ENCODE measurements at places on chromosomes 1 and 21. TPM values are rescaled to one million over a fixed set of nuclear protein-coding genes. Genes with fewer than 3 reads are reported as not detected.

GRCh38 chr1:31586376-31587327 lies 10.3 kb downstream of the TINAGL1 start:
- peaks cover 35% of the 10 kb centered on the region for H3K4me1 ChIP-seq
- peak overlapping the region; percentile 54 for H3K27ac ChIP-seq
- H3K36me3 ChIP-seq: peaks cover 5% of the 10 kb centered on the region
- no peak overlapping the region for H3K4me3 ChIP-seq
- H3K27me3 ChIP-seq: no peaks in the 10 kb centered on the region

DNA sequence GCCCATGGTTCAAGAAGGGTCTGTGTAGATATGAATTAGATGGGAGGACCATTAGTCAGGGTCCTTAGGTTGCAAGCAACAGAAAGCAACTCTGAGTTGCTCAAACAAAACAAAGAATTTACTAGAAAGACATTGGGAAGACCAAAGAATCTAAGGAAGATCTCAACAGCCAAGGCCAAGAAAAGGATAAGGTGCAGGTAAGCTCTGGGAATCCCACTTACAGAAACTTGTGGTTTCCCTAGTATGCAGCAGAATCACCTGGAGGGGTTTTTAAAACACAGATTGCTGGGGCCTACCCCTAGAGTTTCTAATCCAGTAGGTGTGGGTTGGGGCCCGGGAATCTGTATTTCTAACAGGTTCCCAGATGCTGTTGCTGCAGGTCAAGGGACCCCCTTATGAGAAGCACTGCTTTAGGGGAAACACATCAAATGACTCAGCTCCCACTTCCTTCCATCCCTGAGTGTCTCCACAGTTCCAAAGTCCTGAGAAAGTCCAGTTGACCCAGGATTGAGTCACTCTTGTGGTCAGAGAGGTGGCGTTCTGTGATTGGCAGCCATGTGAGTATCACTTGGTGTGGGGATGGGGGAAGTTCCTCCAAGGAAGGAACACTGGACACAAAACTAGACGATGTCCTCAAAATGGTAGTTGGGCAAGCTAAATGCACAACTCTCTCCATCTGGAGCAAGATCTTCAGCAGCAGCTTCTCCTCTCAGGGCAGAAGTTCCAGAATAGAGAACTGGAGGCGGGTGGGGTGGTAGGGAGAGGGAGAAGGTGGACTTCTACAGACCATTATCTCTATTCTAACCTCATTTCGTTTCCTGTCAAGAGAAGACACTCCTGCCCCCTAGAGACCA lies 24.2 kb upstream of the EYA3 start:
- H3K27ac ChIP-seq: no peak overlapping the region
- no peaks in the 10 kb centered on the region for H3K4me1 ChIP-seq
- no peak overlapping the region for H3K4me3 ChIP-seq
- H3K36me3 ChIP-seq: no peaks in the 10 kb centered on the region
- no peaks in the 10 kb centered on the region for H3K27me3 ChIP-seq

- H3K36me3 ChIP-seq: no peaks in the 10 kb centered on the region
- no peak overlapping the region for H3K4me3 ChIP-seq
- DNase-seq: peak; percentile 85
- no peaks in the 10 kb centered on the region for H3K27me3 ChIP-seq
- H3K4me1 ChIP-seq: peaks cover 47% of the 10 kb centered on the region
- H3K27ac ChIP-seq: peak overlapping the region; percentile 65
Observed at GRCh38 chr21:45318556-45319404, 31.1 kb upstream of the POFUT2 start.

The BMP8A gene
- total RNA-seq: 0.12 TPM

The TCP10L gene
- 0.40 TPM for total RNA-seq

The CA6 gene
- total RNA-seq: not detected

DNA sequence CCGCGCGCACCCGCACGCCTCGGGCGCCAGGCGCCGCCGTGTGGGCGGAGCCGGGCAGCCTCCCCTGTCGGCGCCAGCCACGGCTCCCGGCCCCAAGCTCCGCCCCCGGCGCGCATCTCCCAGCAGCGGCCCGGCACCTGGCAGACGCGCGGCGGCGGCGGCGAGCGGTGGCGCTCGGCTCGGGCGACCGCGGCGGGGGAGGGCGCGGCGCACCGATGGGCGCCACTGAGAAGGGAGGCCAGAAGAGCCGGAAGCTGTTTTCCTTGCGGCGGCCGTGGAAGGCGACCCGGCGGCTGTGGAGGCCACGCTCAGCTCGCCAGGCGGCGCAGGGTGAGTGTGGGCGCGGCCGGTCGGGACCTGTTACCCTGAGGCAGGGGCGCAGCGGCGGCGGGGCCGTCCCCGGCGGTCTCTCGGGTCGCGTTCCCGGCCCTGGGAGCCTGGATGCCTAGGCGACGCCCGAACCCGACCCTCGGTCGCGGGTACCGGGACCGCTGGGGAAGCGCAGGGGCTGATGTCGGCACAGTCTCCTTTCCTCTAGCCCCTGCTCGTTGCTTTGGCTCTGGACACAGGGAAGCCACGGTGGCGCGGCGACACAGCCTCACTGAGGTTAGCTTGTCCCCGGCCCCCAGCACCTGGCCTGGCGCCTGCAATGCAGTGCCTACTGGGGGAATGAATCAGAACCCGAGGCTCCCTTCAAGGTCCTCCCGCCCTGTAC lies 54.9 kb upstream of the DNAJC6 start:
- H3K27me3 ChIP-seq: no peaks in the 10 kb centered on the region
- no peaks in the 10 kb centered on the region for H3K36me3 ChIP-seq
- peak; percentile 87 for DNase-seq
- H3K4me1 ChIP-seq: peaks cover 32% of the 10 kb centered on the region
- peak overlapping the region; percentile 90 for H3K4me3 ChIP-seq

All from chondrocyte (in vitro differentiated cells).